ENCODE measurements at places on chromosomes 2 and 18.

DNA sequence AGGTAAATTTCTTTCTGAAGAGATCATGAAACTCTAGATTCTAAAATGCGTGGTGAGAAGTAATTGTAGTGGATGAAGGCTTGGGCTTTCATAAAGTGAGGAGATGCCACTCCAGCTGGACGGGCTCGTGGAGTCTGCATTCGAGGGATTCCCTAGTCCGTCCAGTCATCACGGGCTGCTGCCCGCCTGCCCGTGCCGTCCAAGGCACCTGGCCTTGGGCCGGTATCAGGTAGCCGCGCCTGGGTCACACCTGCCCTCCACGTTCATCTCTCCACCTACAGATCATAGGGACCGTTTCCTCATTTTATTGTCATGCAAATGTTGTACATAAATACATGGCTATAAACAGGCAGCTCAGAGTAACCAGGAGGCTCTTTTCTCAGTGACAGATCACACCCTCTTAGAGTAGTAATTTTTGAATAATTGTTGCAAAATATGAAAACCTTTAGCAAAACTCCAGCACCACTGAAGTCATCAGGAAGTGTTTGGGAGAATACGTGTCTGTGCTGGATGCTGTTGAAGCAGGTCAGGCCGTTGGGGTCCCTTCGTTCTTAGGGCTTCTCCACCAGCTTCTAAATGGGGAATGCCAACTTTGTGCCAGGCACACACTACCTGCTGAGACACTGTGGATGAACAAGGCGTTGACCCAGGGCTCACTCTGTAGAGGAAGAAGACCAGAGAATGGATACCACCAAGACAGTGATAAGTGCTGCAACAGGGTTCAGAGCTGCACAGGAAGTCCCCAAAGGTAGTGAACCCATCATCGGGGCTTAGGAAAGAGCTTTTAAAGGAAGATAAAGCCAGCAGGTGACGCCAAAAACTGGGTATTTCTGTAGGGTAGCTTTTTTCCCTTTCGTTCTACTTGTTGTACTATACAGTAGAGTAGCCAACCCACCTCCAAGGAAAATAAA, 112.5 kb downstream of the FAM210A start:
- DNase-seq = no peak

GRCh38 chr2:223084873-223085272, 32.9 kb downstream of the KCNE4 start:
- no peak for DNase-seq

GRCh38 chr2:229133155-229133772, 137.8 kb downstream of the PID1 start:
- DNase-seq = peak; percentile 57

- no peak for DNase-seq
These were observed 96.5 kb downstream of the LYPD1 start for GRCh38 chr2:132573444-132574007.

GRCh38 chr2:2698182-2699120, 367.4 kb upstream of the MYT1L start:
- DNase-seq = peak; percentile 31

DNA sequence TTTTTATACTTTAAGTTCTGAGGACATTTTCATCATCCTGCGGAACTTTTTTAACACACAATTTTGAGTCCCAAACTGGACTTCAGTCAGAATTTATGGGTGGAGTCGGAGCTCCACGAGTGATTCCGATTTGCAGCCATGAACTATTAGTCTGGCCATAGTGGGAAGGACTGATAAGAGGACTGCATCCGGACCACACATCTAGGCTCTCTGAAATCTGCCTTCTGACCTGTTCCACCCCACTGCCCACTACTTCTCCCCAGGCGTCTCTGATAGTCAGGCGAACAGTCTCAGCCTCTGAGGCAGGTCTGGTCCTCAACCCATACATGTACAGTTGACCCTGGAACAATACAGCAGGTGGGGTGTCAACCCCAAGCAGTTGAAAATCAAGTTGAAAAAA, 5.2 kb downstream of the MRPL35 start:
- DNase-seq = no peak

DNA sequence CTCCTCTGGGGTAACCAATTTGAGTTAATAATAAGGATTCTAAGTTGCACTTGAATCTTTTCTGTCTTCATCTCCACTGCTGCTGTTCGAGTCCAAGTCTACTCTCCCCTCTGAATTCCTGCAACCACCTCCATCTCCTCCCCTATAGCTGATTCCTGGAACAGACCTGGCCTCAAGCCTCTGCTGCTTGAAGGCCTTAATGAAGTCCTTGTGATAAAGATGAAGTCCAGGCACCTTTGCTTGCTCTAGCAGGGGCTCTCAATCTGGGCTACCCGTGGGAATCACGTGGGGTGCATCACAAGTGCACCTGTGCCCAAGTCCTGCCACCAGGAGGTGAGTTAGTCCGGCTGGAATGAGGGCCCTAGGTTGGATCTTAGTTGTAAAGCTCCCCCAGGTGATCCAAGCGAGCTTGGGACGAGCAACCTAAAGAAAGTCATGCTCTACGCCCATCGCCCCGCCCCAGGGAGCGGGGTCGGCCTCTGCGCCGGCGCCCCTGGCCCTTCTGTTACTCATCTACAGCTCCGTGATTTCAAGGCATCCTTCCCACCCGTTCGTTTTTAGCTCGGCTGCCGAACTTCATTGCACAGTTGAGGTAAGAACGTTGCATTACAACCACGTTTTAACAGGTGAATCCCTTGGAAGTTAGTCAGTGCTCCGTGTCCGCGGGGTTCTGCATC, 905 bp upstream of the IAH1 start:
- DNase-seq = no peak

DNA sequence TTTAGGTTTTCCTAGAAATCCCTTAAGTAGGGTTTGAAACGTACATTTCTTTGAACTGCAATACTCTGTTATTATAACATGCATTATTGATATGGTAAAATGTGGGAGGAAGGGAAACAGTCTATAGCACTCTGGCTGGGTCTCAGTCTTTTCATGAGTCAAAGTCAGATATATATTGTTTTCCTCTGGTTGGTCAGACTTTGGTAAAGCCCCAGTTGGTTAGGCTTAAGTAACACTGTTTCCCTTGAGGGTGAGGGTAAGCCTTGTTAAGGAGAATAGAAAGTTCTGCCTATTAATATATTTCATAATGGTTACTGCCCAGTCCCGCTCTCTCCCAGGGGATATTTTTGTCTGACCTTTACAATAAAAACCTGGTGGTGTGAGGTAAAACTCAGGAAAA, 44.7 kb upstream of the TNP1 start:
- DNase-seq = no peak

GRCh38 chr2:232422051-232422450, 15.4 kb downstream of the ALPG start:
- no peak for DNase-seq

- no peak for DNase-seq
These were observed 60.7 kb downstream of the ANKRD62 start for GRCh38 chr18:12154361-12154760.

GRCh38 chr2:71602115-71602495, 148.7 kb downstream of the DYSF start:
- no peak for DNase-seq

DNA sequence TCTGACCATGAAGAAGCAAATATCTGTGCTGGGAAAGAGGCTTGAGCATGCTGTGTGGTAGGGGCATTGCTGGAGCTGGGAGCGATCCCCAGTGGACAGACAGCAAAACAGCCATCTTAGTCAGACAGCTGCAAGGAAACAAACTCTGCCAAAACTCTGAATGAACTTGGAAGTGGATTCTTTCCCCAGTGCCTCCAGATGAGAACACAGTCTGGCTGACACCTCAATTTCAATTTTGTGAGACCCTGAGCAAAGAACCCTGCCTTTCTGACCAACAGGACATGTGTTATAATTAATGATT, 23.2 kb upstream of the FAP start:
- DNase-seq = no peak

DNA sequence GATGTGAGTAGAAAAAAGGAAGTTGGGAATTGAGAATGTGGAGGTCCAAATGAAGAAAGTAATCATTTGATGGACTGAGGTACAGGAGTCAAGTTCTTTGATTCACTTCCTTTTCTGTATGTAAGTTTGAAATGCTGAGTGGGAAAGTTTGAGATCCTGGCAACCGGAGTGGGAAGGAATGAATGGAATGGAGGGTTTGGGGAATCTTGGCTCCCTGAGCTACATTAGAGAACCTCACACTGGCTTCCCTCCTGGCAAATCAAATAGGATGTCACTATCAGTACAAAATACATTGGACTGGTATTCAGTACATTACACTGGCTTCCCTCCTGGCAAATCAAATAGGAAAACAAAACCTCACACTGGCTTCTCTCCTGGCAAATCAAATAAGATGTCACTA, 9.8 kb upstream of the RNF138 start:
- DNase-seq = no peak

GRCh38 chr2:229768235-229768634, 53.9 kb upstream of the DNER start:
- no peak for DNase-seq

GRCh38 chr2:63364866-63365265, 223.4 kb downstream of the WDPCP start:
- DNase-seq = no peak

- DNase-seq = peak; percentile 83
These were observed 401.4 kb downstream of the NBAS start for GRCh38 chr2:15159751-15160177.

DNA sequence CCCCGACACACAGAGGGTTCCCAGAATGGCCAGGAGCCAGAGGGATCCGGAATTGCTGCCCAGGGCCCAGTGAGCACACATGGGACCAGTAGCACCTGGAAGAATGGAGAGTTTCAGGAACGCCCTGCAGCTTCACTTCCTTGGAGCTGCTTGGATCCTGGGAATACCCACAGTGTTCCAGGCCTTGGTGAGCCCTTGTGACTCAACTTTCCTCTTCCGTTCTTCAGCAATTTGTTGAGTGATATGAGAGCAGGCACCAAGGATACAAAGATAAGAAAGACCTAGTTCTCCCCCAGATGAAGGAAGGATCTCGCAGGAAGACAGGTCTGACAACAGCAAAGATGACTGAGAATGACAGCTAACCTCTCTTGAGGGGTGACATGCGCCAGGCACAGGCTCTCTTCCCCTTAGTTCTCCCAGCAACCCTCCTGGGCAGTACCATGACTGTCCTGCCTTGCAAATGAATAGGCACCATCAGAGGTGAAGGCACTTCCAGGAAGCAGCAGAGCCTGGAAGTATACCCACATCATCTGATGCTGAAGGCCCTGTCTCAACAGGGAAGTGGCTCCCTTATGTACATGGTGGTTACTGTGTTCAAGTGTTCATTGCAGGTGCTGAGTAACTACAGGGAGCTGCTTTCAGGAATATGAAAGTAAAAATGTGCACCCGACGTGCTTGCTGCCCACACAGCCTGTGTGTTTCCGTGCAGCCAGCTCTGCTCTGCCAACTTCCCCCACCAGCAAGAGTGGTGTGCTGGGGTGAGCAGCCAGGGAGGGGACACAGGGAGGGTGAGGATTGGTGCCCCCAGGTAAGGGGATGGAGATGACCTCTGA, 116.2 kb downstream of the STPG4 start:
- no peak for DNase-seq

DNA sequence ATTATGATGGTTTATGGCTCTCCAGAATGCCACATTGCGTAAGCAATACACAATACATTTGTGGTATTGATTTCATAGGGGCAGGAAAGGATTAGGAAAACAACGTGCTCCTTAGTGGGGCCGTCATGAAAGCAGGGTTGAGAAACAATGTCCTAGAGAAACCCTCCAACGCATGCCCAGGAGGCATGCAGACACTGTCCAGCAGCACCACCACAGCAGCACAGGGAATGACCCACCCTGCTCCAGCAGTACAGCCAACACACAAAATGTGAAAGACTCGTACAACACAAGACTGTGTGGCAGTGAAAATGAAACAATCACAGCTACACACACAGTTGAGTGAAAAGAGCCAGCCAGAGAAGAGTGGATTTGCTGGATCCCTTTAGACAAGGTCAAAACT, 66.3 kb downstream of the FAM168B start:
- DNase-seq = no peak

- DNase-seq = no peak
These were observed 225.4 kb downstream of the TWIST2 start for GRCh38 chr2:239073270-239073669.

DNA sequence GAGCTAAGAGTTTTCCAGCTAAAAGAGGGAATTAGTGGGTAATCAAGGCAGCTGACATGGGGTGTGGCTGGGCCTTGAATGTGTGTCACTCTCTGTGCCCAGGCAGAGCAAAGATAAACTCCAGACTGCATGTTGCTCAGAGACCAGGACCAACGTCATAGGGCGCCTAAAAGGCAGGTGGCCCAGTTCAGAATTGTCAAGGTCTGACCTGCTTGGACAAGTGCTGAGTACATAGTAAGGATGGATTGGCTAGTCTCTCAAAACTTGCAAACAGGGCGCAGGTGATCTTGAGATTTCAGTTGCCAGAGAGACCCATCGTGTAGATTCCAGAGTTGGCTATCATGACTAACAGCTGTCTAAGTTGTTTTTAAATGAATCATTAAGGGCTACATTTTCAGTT, 19.0 kb downstream of the CLUL1 start:
- DNase-seq = no peak

DNA sequence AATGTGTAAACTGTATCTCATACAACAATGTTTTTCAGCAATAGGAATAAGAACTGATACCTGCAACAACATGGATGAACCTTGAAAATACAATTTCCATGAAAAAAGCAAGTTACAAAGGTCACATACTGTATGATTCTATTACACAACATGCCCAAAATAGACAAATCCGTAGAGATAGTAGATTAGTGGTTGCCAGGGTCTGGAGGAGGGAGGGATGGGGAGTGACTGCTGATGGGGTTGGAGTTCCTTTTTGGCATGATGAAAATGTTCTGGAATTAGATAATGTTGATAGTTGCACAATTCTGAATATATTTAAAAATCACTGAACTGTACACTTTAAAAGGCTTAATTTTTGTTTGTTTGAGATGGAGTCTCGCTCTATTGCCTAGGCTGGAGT, 33.8 kb downstream of the UBXN4 start:
- DNase-seq = no peak

DNA sequence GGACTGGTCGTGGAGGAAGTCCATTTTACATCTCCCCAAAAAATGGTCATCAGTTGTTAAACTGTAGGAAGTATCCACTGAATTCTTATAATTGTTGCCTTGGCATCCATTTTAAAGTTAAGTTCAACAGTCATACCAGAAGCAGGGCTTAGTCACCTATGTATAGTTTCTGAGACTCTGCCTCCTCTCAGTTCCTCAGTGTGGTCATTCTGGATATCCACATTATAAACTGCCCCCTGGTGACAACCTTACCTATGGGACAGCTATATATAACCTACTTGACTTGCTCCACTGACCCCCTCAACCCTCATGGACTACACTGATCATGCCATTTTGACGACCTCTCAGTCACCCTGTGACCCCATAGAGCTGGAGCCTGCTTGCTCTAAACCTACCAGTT, 617.0 kb downstream of the LRP1B start:
- no peak for DNase-seq

DNA sequence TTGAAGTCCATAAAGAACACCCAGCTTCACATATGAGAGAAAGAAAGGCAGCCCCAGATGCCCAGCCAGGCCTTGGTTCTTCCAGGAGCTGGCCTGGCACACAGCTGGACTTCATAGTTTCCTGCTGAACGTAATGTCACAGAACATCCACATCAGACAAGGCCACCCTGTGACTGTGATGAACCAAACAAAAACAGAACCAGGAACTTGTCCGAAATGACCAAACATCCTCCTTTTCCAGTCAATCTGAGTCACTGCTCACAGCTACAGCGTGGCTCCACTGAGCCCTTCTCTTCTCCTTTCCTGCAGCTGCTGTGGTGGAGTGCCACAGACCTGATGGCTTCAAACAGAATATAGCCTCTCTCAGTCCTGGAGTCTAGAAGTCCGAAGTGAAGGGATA, 45.4 kb upstream of the PAPOLG start:
- no peak for DNase-seq
